Activated T-cell treated with anti-CD3 and anti-CD28 coated beads, Interleukin-2, amount 50 U/mL, for 4 hours (primary cell): ENCODE measurements at places on chromosomes 4 and X. TPM values are rescaled to one million over a fixed set of nuclear protein-coding genes. Genes with fewer than 3 reads are reported as not detected.

DNA sequence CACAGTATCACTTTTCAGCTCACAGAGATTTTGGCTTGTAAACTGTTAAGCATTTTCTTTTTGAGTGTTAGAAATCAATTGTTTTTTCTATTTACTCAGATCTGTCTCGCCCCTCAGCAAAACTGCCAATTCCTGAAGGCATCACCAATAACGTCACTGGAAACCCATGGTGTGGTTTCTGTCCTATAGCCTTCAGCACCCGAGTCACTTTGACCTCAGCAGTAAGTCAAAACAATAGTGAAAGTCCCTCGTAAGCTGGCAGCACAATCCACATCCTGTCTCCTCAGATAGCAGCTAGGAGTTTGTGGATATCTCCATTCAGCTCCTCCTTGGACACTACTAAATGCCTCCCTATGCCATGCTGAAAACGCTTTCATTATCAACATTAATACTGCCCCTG is 1787.4 kb upstream of the ADGRL3 start:
- no peak for DNase-seq

GRCh38 chrX:116757491-116757890 is 294.7 kb upstream of the CT83 start:
- DNase-seq = no peak

- no peak for DNase-seq
Observed at GRCh38 chr4:148030193-148030873, 298.4 kb downstream of the ARHGAP10 start.

GRCh38 chrX:104315555-104315954 is 60.8 kb upstream of the ESX1 start:
- no peak for DNase-seq

DNA sequence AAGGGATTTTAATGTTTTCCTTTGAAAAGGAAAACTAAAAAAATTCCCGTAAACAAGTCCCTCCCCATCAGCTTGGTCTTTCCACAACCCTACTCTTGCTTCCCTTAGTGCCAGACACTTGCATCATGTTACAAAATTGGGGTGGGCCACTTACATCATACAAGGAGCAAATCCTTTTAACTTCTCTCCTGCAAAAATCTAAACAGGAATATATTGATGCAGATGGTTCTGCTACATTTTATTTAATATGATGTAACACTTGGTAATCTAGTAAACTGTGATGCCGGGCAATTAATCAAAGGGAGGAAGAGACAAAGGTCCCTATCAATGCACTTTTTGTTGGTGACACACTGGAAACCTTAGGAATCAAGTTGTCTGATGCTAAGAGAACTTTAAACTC is 125.3 kb downstream of the UBE2K start:
- DNase-seq = no peak

The LDOC1 gene
- total RNA-seq = 4.6 TPM
